ENCODE measurements at places on chromosomes 1 and 21.

DNA sequence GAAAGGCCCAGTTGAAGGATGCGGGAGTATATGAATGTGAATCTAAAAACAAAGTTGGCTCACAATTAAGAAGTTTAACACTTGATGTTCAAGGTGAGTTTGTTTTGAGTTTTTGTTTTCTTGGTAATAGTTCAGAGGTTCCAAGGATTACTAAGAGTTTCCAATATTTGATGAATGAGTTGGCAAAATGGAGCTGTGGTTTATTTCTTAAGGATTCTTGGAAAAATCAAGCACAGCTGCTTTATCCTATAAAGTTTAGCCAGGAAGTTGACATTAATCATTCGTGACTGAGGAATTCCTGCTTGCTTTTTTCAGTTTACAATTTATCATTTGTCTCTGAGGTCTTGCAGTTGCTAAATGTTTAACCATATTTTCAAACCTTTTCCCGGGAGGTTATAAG is 15.1 kb downstream of the VCAM1 start:
- peak; percentile 97 for DNase-seq

GRCh38 chr21:34078915-34079314 is 5.5 kb downstream of the MRPS6 start:
- DNase-seq = no peak

- DNase-seq = no peak
Measured at GRCh38 chr1:205668951-205669340, 11.4 kb downstream of the SLC45A3 start.

GRCh38 chr1:171075041-171075440 is 15.7 kb upstream of the FMO3 start:
- DNase-seq = no peak

- no peak for DNase-seq
Measured at GRCh38 chr21:32233055-32233546, 45.7 kb downstream of the MIS18A start.

- DNase-seq = peak; percentile 5
Measured at GRCh38 chr1:241475671-241476070, 43.9 kb downstream of the FH start.

- no peak for DNase-seq
Measured at GRCh38 chr1:116906812-116907211, 2.9 kb upstream of the PTGFRN start.

- DNase-seq = peak; percentile 82
Measured at GRCh38 chr1:199855580-199855979, 171.9 kb upstream of the NR5A2 start.

DNA sequence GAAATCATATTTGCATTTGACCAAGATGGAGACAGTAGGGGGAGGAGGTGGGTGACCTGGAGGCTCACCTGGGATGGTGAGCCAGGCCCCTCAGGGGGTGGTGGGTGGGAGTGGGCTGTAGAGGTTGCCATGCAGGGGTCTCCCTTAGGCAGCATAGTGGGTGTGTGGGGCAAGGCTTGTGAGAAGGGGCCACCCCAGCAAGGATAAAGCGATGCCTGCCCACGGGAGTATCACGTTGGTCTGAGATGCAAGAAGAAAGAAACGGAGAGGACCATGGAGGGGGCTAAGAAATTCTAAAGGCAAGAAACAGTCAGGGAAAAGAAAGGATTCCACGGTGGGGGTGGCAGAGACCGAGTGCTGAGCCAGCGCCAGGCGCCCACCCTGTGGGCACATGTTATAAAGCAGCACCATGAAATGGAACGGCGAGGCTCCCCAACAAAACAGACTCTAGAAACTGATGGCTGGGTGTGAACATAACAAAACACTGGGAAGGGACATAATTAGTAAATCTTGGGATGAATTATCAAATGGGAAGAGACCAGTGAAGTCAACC is 11.7 kb upstream of the C2CD2 start:
- DNase-seq = no peak

GRCh38 chr1:8364528-8365442 is 46.9 kb downstream of the SLC45A1 start:
- no peak for DNase-seq

- DNase-seq = no peak
Measured at GRCh38 chr1:244601336-244601735, 51.6 kb upstream of the DESI2 start.
